RWPE1 (cell line): ENCODE measurements at places on chromosomes 16 and 17.
A peak's percentile ranks its signal among the peaks of the same experiment; 100 is the strongest.

GRCh38 chr17:32684087-32684958 lies 192.6 kb downstream of the MYO1D start:
- DNase-seq: peak; percentile 8

DNA sequence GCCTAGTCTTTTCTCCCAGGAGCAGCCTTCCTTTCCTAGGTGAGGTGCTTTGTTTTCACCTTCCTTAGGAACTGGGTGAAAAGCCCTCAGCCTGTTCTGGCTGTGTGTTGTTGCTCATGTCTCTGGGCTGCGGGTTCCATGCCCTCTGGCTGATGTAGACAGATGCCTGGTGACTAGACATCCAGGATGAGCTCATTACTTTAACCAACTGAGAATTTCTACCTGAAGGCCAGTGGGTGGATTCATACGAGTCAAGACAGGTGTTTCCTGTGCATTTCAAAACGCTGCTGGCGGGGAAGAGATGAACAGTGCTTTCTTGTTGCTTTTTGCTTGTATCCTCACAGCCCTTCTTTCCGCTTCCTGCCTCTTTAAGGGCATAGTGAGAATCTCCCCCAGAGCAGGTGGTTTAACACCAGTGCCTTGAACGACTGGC lies 22.3 kb downstream of the SAP30BP start:
- DNase-seq: peak; percentile 87

GRCh38 chr16:80932708-80933095 lies 74.0 kb downstream of the CMC2 start:
- peak; percentile 34 for DNase-seq

DNA sequence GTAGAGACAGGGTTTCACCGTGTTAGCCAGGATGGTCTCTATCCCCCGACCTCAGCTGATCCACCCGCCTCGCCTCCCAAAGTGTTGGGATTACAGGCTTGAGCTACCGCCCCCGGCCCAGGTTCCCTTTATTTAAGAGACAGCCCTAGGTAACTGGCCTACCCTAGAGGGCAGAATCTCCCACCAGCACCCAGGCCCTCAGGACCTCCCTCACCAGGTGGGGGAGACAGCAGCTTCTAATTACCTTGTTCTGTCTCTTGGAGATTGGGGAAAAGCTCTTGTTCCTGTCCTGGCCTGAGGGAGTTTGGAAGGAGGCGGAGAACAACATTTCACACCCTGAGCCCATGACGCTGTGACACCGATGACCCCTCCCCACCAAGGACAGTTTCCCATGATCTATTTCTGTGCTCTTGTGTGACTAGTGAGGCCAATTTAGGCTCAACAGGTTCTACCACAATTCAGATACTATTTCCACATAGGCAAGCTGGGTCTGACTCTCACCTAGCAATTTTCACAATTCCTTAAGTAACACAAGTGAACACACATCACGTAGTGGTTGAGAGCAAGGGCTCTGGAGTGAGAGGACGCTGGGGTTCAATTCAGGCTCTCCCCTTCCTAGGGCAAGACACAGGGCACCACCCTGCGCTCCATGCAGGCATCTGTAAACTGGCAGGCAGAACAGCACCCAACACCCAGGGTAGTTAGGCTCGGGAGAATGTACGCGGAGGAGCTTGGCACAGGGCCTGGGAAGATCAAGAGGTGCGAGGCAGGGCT lies 20.4 kb downstream of the HDAC5 start:
- peak; percentile 42 for DNase-seq

DNA sequence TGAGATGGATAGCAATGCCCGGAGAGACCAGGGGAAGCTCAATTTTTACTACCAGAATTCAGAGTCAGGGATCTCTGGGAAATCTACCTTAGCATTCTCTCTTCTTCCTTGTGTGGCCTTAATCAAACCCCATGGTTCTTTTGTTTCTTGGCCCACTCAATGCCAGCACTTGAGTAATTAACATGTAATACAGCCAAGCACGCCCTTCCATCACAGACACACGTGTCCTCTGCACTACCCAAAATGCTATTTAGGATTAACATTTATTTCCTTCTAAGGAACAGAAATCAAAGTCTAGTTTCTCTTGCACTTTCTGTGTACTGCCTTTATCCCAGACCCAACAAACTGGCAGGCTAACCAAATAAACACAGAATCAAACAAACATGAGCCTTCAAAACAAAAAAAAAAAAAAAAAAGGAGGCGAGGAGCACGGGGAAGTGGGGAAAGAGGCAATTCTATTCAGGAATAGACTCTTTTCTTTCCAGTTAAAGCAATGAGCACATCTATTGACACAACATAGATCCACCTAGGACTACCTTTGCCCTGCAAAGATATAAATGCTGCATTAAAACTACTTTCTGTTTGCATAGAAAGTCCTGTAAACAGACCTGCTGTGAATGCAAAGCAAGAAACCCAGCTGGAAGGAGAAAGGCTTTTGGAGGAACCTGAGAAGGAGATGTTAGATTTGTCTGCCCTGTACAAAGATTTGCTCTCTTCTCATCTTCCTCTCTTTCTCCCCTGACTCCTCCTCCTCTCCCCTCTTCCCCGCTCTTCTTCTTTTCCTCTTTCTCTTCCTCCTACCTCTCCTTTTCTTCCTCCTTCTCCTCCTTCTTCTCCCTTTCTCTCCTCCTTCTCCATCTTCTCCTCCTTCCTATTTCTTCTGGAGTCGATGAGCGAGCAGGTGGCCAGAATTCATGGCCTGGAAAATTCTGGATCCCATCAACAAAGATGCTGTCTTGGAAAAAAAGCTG lies 294.4 kb downstream of the NPIPA8 start:
- DNase-seq: no peak

GRCh38 chr17:77327181-77327565 lies 186.4 kb downstream of the SEC14L1 start:
- DNase-seq: no peak

- no peak for DNase-seq
Observed at GRCh38 chr16:56415875-56416274, 9.5 kb downstream of the AMFR start.
